ENCODE measurements at places on chromosomes 12 and 14.

DNA sequence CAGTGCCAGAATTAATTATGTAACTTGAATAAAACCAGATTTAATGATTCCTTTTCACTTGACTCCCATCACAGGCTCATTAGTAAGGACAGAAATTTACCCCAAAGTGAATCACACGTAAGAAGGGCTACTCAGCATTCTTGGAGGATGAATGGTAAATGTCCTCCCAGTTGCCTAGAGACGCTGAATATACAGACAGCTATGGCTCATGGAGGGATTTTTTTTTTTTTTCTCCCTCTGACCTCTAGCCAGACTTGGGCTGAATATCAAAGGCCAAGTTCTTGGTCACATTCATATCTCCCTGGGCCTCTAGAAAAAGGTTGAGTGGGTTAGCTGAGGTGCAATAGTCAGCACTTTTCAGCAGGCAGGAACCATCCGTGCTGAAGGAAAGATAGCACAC is 77.5 kb downstream of the PHLDA1 start:
- no peak for DNase-seq

- no peak for DNase-seq
Observed at GRCh38 chr14:39492267-39492666, 60.0 kb upstream of the FBXO33 start.

- DNase-seq: no peak
Observed at GRCh38 chr12:104050436-104050835, 449 bp upstream of the GLT8D2 start.

DNA sequence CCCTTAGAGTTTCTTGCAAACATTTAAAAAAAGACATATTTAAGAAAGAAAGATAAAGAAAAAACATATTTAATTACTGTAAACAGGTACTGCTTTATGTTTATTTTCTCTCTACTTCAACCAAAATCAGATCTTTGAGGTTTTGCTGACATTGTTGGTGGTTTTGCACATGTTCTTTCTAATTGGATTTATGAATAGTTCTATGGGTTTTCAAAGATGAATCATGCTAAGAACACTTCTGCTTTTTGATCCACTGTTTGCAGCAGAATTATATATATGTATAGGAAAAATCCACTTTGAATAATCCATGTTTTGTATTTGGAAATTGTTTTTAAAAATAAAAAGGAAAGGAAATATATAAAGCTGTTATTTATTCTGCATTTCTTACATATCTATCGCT is 78.4 kb downstream of the FRMD6 start:
- no peak for DNase-seq

DNA sequence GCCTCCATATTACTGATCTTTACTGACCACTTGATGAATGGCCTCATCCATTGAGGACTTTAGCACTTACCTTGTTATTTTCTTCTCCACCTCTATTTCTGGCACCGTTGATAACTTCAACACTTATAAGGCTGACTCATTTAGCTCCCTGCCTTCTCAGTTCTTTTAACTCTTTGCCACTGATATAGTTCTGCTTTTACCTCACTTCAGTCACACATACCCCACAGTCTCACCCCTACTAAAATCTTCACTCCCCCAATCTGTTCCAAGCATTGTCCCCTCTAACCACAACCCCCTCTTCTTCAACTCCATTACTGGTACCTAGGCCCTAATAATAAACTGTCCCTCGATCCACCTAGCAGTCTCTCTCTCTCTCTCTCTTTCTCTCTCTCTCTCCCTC is 141.0 kb downstream of the PAH start:
- DNase-seq: no peak

- no peak for DNase-seq
Observed at GRCh38 chr14:100523843-100524169, 63.4 kb downstream of the BEGAIN start.

- DNase-seq: no peak
Observed at GRCh38 chr14:64040044-64040443, 187.2 kb downstream of the SYNE2 start.

DNA sequence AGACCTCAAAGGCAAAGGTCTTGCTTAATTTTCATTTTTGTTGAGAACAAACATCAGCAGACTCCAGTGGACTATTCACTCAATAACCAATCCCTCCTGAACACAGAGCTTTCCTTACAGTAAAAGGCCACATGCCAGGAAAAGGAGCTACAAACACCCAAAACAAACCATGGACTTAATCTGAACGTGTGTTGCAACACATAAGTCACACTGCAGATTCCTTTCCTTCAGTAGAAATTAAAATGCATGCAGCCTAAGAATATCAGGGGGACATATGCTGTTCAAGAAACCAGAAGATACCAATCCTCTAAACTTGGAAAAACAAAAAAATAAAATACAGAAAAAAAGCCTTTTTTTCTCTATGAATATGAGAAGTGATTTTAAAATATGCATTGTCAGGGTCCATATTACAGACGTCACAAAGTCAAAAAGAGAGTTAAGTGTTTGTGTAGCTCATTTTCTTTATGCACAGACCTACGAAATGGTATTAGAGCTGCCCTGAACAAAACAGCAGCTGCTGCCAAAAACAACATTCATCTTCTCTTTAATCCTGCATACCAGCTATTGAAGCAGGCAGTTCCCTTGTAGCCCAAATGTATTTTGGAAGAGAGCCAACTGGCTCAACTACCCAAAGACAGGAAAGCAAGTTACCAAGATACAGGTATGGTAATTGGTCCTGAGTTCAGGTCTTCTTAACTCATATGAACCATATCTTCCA is 26.2 kb downstream of the KITLG start:
- DNase-seq: no peak

GRCh38 chr12:14007639-14008038 is 26.2 kb upstream of the GRIN2B start:
- no peak for DNase-seq

DNA sequence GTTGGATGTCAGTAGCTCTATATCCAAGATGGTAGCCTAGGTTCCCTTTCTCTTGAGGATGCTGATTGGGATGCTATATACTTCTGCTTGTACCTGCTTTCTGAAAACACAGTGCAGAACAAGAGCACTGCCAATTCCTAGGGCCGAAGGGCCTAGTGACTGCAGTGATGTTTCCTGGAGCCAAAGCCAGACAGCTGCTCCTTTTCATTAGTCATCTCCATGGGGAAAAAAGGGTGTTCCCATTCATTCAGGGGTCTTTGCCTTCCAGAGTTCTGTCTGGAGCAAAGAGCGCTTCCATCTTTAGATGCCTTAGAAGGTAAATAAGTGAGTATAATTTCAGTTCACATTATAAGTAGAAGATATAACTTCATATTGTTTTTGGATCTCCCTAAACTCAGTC is 85.5 kb downstream of the PTPRB start:
- DNase-seq: no peak

DNA sequence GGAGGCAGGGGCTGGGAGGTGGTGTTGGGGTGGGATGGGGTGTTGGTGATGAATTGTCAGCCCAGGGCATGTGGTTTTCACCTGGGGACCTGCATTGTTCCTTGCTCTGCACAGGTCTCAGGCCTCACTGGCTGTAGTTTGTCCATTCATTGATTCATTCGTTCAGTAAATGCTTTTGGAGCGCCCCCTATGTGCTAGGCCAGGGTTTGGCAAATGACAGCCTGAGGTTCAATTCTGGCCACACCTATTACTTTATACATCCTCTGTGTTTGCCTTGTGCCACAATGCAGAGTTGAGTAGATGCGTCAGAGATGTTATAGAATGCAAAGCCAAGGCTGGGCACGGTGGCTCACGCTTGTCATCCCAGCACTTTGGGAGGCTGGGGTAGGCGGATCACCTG is 4.7 kb downstream of the ADCK1 start:
- no peak for DNase-seq

DNA sequence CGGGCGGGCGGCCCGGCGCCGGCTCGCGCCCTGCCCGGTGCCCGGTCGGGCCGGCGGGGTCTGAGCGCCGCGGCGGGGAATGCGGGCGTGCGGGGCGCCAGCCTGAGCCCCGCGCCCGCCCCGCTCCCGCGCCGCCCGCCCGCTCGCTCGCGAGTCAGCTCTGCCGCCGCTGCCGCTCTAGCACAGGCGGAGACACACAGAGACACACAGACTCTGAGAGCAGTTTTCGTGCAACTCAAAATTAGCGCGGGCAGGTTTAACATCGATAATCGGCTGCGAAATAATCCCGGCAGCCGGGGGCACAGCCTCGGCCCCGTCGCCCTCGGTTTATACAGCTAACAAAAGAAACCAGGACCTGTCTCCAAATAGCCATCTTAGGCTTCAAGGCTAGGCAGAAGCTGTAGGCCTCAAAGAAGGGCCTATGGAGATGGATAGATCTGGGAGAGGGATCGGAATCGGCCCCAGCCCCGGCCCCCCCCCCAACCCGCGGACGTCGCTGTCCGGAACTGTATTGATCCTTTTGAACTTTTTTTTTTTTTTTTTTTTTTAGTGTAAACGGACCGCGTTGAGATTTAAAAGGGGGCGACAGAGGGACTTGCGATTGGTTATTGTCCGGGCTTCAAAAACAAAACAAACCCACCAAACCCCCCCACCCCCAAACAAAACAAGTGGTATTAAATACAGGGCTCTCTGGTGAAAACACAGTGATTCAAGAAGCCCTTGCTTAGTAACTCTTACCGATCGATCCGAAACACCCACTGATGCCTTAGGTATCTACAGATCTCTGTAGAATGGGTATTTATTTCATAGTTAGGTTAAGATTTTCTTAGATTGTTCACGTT is 1.1 kb downstream of the ARID2 start:
- no peak for DNase-seq

DNA sequence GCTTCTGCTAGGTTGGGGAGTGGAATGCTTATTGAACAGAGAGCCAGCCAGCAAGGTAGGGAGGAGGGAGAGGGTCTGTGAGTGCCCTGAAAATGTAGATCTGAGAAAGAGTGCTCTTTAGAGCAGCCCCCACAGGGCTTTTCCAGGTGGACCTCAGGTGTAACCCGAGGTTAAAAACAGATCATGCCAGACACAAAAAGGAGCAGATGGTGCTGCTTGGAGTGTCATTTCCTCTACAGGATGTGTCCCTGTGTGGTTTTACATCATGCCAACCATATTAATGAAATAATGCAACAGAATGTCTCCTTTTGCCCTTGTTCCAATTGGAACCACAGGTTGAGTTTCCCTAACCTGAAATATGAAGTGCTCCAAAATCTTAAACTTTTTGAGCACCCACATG is 6.4 kb downstream of the SUSD6 start:
- DNase-seq: no peak

- DNase-seq: no peak
Observed at GRCh38 chr12:19884021-19884492, 444.8 kb downstream of the AEBP2 start.

- no peak for DNase-seq
Observed at GRCh38 chr12:85573635-85574214, 262.5 kb downstream of the RASSF9 start.

- no peak for DNase-seq
Observed at GRCh38 chr12:75539889-75540288, 28.5 kb upstream of the KRR1 start.
